NCI-H226 (cell line): ENCODE measurements at places on chromosomes 3 and 15.
A peak's percentile ranks its signal among the peaks of the same experiment; 100 is the strongest.

GRCh38 chr3:49868862-49869466 lies 742 bp downstream of the CAMKV start:
- DNase-seq: no peak

DNA sequence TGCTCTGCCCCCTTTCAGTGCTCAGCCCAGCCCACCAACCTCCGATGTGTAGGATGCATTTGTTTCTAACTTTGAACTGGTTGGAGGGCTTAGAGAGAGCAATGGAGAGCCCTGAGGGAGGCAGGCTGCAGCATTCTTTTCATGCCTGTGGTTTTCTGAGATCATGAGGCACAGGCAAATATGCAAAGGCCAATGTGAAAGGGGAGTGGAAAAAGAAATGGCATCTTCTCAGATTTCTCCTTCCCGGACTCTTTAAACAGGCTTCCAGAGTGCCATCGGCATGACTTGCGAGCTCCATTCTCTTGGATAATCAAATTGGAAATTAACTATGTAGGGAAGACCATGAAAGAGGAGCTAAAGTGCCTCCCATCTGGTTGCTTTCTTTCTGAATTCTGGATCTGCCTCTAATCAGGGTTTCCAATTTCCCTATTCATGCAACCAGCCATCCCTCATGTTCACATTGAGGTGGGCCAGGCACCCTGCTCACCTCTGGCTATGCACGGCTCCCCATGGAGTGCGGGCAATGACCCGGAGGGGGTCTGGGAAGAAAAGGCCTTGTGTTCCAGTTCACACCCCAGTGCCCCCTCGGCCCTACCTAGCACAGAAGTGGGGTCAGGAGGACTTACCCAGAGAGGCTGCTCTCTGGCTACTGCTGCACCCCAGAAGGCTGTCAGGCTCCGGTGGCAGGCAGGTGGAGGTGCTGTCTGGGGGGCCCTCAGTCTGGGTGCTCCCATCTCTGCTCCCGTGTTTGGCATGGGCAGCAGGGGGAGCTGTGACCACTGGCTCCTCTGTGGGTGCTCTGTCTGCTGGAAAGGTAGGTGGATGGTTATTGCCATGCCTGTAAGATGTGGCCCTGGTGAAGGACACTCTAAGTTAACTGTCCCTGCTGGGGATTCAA lies 16.1 kb downstream of the AMOTL2 start:
- DNase-seq: peak; percentile 77

DNA sequence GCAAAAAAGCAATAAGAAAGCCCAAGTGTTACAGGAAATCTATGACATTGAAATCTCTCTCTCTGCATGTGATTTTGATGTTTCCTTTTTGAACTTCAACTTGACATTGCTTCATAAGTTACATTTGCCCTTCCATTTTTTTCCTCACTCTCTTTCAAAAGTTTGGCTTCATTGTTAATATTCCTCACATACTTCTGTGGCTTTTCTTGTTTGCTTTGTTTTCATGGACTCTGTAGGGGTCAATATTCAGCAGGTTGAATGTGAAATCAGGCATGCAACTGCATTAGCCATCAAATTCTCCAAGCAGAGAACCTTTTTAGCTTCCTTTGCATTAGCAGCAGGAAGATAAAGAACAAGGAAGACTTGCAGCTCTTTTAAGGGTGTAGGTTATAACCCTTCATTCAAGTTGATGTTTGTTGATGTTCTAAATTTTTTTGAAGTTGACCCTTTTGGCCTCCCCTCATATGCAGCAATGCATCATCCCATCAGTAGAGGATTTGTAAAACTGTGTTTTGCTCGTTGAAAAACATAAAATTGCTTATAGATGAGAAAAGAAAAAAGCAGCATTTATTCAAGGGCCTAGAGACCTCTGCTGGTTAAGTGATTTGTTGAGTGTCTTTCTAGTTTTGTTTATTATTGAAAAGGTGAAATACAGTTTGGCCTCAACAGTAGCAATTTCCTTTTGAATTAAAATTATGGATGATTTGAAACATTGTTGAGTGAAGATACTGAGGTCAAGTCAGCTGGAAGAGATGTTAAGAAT lies 211.4 kb downstream of the IL5RA start:
- no peak for DNase-seq

GRCh38 chr3:170746175-170746942 lies 123.6 kb downstream of the RPL22L1 start:
- DNase-seq: peak; percentile 76

GRCh38 chr3:132435224-132435910 lies 18.1 kb downstream of the DNAJC13 start:
- DNase-seq: no peak

DNA sequence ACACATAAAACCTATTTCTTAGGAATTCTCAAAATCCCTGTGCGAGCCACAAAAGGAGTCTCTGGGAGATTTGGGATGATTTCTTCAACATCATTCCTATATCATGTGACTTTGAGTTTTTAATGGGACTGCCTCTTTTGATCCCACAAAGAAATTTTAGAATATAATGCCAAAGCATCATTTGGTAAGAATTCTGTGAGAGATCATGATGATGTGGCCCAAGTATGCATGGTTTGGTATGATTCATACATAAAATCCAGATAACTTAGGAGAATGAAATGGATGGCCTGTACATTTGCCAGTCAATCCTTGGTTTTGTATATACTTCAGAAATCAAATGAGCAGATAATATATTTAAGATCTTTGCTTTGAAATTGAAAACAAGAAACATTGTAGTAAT lies 61.3 kb downstream of the UBE2E2 start:
- DNase-seq: peak; percentile 87

- no peak for DNase-seq
These were observed 8.7 kb upstream of the ETV5 start for GRCh38 chr3:186117521-186118134.

- no peak for DNase-seq
These were observed 842 bp downstream of the PCCB start for GRCh38 chr3:136250903-136251460.

DNA sequence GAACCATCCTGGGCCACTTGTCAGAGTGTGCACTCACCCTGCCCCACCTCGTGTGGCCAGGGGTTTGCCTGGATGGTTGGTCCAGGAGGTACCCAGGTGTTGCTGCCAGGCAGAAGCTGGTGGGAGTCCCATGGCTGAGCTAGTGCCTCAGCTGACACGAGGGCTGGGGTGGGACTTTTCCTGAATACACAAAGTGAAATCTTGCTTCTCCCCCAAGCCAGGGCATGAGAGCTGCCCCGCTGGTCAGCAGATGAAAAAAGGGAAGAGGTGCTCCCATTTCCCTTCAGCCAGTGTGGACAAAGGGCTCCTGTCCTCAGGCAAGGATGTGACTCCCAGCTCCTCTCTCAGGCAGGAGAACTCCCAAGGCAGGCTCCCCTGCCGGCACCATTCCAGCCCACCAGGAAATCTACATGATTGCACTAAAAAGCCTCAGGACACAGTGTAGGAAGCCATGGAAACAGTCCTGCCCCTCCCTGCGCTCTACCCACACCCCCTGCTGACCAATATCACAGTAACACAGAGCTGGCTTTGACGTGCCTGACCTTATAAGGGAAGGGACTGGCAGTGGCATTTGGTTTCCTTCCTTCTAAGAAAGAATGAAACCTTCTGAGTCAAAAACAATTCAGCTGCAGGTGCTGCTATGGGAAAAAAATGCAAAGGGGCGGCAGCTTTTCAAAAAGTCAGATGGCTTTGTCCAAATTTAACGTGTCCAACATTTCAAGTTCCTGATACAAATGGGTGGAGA lies 33.9 kb downstream of the MYO5C start:
- DNase-seq: no peak

DNA sequence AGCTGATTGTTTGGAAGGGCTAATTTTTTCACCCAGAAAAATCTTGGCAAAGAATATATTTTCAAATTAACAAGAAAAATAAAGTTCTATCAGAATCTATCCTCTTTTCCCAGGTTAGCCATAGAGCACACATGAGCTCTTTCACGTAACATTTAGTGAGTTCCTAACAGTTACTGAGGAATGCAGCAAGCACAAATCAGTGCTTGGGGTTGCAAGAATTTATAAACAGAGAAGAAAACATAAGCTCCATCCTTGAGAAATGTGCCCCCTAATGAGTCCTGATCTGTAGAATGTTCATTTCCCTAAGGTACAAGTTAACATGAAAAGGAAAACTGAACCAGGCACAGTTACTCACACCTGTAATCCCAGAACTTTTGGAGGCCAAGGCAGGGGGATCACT lies 13.9 kb downstream of the EOGT start:
- no peak for DNase-seq

- no peak for DNase-seq
These were observed 6.5 kb downstream of the CCDC33 start for GRCh38 chr15:74242441-74243185.

GRCh38 chr3:117141812-117142211 lies 432.2 kb downstream of the TUSC7 start:
- DNase-seq: no peak

GRCh38 chr15:35671197-35671596 lies 125.2 kb upstream of the DPH6 start:
- DNase-seq: no peak

- DNase-seq: no peak
These were observed 335.2 kb upstream of the CTDSPL start for GRCh38 chr3:37526511-37526910.

- no peak for DNase-seq
These were observed 15.2 kb downstream of the MCM2 start for GRCh38 chr3:127613406-127613805.

DNA sequence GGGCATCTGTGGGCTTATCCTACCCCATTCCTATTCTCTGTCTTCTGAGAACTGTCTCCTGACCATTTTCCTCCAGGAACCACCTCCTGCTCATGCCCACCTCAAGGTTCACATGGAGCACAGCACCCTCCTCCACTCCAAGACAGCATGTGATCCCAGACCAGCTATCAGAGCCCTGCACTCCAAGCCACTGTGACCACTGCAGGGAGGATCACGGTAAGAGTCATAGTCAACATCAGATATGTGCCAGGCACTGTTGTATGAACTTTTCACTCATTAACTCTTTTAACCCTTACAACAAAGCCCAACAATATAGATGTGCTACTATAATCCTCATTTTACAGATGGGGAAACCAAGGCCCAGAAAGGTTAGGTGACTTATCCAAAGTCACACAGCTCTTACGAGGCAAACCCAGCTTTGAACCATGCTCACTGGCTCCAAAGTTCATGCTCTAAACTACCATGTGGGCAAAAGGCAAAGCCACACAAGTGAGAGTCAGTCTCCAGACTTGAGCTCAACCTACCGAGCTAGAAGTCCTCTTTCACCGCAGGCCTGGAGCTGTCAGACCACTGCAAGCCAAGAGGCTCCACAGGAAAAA lies 115.1 kb upstream of the IQSEC1 start:
- DNase-seq: no peak

DNA sequence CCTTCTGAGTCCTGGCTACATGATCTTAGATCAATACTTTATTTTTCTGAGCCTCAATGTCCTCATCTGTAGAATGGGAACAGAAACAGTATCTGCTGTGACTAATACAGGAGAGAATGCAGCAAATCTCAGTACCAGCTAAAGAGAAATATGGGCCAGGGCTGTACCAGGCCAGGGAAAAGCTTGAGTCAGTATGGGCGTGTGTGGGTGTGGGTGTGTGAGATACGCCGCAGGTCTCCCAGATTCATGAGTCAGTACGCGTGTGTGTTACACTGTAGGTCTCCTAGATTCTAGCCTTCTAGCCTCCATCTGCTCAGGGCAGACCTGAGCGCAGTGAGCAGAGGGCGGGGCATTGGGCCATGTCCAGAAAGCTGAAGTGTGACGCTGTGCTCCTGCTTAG lies 15.2 kb downstream of the GNAI2 start:
- peak; percentile 94 for DNase-seq

DNA sequence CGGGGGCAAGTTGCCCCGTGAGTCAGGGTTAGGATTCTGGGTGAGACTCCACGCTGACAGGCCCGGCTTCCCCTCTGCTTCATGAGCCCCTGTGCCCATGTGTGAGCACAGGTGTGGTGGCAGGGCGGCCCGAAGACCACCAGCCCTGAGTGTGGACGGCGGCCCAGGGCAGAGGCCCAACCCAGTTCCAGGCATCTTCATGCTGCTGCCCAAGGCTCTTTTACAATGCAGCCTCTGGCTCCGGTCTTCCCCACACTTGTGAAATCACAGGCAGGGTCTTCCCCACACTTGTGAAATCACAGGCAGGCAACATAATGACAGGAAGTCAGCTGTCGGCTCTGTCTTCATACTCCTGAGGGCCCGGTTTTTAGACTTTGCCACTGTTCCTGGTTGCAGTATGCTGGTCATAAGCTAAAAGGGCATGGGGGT lies 78.8 kb downstream of the AAGAB start:
- DNase-seq: peak; percentile 63

DNA sequence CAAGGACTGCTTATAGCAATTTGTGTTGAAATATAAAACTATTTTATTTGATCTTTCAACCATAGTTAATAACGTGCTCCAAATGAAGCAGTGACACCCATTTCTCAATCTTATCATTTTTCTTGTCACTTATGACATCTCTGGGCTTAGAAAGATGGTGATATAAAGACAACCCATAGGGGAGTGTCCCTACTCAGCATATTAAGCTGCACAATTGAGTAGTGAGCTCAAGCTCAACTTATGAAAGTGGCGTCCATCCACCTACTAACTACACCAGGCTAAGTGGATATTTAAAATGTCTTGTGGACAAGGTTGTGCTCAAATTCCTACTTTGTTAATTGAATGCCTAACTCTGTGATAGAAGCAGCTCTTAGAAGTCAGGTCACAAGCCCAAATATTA lies 46.7 kb downstream of the SLC9C1 start:
- DNase-seq: no peak

DNA sequence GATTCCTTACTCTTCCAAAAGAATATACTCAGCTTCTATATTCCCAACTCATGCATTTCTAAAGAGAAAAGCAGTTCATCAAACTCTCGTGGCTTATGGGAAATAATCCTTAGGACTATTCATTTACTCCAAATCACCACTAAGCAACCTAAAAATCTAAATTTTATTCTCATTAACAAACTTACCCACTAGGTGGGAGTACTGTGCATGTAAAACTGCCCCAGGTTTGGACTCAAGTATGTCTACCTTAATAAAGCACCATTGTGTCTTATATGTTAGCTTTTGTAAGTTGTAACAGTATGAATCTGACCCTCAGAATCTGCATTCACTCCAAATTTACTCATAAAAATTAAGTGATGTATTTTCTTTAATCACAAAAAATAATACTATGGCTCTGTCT lies 25.3 kb downstream of the RAD18 start:
- DNase-seq: peak; percentile 19

GRCh38 chr3:59412516-59412915 lies 362.7 kb upstream of the CFAP20DC start:
- no peak for DNase-seq

DNA sequence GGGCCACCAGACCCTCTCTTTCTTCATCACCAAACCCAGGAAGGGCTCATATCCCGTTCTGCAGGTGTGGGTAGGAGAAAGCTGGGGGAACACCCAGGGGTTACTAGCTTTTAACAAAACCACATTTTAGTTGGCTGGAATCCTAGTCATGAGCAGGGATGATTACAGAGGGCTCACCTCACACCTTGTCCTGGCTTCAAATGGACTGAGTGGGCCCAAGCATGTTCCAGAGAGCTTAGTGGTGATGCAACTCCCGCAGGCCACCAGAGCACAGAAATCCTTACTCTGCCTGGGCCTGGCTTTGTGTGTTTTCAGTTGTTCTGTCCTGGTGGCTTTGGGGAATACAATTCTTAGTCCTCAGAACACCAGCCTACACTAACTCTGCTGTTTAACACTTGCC lies 56.8 kb upstream of the RYK start:
- no peak for DNase-seq

- DNase-seq: no peak
These were observed 407.4 kb downstream of the RSL24D1 start for GRCh38 chr15:54789376-54789775.

GRCh38 chr3:104750581-104750980 lies 616.1 kb upstream of the ALCAM start:
- no peak for DNase-seq
